ENCODE measurements at places on chromosomes 5 and 9.

- DNase-seq = no peak
These were observed 53.6 kb downstream of the PDCD1LG2 start for GRCh38 chr9:5563886-5564285.

- no peak for DNase-seq
These were observed 1.5 kb downstream of the IGFBPL1 start for GRCh38 chr9:38422555-38423260.

GRCh38 chr5:180323941-180324600 lies 29.1 kb downstream of the GFPT2 start:
- no peak for DNase-seq

DNA sequence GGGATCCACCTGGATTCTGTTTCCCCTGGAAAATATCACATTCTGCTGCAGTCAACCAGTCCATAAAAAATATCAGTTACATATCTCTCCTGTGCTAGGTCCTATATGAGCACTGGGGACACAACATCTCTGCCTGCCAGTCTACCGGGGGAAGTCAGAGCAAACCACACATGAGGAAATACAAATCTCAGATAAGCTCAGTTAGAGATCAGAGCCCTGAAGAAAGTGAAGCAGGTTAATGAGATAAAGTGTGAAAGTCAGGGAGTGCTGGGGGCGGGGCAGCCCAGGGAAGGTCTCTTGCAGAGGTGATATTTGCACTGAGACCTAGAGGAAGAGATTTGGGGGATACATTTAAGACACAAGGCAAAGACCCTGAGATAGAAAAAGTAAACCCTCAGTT lies 67.8 kb upstream of the SLC1A1 start:
- DNase-seq = no peak

DNA sequence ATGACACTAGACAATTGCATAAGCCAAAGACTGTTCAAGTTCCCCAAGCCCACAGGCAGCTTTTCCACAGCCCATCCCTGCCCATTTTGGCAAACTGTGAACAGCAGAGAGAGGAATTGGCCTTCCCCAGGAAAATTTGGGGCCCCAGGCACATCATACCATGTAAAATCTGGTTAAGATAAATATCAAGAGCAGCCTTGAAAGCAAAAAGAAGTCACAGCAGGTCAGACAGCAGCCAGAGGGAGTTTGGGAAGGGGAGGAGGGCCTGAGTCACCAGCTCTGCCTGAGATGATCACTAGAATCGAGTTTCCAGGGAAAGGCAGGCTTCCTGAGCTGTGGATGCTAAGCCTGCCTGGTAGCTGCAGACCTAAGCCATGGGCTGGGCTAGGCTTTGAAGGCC lies 179.2 kb downstream of the RFK start:
- no peak for DNase-seq

GRCh38 chr5:144487761-144488160 lies 317.1 kb downstream of the KCTD16 start:
- DNase-seq = no peak

DNA sequence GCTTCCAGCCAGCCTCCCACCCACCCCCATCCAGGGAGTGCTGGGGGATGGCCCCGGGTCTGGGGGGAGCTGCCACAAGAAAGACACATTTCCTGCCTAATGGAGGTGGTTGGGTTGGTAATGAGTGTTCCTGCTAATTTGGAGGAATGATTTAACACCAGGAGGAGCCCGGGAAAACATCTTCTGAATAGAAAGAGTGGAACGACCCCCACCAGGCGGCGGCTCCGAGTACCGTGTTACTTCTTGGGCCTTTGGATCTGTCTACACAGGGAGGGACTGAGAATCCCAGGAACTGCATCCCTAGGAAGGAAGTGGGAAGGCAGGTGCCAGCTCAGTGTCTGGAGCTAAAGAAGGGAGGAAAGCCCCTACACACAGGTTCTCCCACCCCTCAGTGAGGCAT lies 64.6 kb downstream of the TSPAN17 start:
- DNase-seq = no peak

DNA sequence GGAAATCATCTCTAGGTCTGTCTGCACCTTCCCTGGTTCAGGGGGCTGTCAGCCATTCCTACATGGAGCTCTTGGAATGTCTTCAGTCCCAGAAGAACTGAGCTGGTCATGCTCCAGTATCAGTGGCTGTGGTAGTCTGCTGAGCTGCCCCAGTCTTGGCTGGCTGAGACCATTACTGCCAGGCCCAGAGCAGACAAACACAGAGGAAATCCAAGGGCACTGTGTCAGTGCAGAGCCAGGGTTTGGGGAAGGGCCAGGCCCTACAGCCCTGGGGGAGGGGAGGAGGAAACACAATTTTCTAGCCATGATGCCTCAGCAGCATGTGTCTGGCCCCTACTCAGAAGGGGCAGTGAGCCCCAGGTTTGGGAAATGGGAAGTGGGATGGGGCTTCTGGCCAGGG lies 58.4 kb downstream of the ARHGEF37 start:
- DNase-seq = no peak

GRCh38 chr5:2183154-2184025 lies 300.7 kb upstream of the IRX4 start:
- no peak for DNase-seq

DNA sequence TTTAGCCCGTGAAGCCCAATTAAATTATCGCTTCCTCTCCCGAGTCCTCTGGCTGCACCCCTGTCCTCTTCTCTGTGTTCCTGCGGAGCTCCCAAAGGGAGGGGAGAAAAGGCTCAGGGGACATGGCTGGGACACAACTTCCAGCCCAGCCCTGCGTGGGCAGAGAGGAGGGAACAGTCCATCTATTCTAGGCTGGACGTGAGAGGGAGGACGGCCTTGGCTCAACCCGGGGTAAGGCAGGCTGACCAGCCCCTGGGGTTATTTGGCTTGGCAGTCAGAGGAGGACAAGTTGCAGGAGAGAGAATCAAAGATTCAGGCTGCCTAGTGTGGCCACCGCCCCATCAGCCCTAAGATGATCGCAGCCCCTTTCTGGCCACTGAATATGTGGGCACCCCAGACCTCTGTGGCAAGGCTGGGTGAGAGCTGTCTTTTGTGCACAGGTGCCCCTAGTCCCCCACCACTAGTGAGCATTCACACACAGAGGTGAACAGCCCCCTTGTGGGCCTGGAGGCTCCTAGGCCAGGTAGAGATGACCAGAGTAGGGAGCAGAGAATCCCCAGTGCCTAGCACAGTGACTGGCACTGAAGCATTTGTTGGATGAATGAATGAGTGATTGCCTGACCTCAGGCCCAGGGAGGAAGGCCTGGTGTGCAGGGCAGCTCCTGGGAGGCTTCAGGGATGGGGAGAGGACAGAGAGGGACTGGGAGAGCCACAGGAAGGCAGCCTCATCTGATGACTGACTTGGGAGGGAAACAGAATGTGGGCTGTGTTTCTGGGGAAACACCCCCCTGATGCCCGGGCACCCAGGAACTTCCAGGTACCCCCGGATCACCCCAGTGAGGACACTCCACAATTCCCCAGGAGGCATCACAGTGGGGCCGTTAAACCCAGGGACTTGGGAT lies 133.9 kb downstream of the C9orf50 start:
- peak; percentile 31 for DNase-seq

DNA sequence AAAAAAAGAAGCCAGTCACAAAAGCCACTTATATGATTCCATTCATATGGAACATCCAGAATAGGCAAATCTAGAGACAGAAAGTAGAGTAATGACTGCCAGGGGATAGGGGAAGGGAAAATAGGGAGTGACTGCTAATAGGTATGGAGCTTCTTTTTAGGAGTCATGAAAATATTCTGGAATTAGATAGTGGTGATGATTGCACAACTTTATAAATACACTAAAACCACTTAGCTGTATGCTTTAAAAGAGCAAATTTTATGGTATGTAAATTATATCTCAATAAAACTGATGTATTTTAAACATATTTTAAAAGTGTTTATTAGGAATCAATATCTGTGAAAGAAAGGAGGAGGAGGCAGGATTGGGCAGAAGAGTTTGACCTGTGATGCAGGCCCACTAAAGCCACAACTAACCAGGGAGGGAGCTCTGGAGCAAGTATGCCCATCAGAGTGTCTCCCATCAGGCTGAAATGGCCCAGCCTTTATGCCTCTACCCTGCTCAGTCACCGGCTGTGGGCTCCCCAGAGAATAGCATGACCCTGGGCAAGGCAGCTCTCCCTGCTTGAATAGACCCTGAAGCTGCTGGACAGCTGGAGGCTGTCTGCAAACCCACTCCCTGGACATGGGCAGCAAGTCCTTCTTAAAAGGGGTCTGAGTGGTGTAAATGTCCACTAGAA lies 96.0 kb upstream of the SLC44A1 start:
- no peak for DNase-seq

- no peak for DNase-seq
These were observed 28.3 kb upstream of the GOLPH3 start for GRCh38 chr5:32202394-32202793.

DNA sequence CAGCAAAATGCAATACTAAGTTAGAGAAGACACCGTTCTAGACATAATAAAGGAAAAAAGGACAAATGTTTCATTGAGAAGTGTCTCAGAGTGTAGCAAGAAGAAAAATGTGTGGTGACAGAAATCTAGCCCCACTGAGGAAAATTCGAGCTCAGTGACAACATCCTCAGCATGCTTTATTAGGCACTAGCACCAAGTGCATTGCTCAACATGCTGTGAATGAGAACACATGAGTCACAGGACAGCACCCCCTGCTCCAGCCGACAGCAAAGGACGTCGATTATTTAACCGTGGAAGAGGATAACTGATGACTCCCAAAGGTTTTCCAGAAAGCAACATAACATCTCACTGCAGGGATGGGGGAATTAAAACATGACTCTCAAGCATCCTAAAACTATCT lies 182.7 kb downstream of the GNAQ start:
- DNase-seq = no peak

- no peak for DNase-seq
These were observed 294.5 kb upstream of the TAS2R1 start for GRCh38 chr5:9924614-9925013.

DNA sequence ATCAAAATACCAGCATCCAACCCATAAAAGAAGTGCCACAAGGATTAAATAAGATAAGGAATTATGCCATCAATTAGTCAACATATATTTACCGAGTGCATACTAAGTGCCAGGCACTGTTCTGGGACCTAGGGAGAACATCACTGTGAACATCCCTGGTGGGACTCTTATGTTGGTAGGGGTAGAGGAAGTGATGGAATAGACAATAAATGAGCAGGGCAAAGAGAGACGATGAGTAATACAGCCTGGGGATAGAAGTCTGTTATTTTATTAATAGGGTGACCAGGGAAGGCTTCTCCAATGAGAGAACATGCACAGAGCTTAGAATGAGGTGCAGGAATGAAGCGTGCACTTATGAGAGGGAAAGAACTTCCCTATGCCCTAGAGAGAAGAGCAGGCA lies 47.4 kb upstream of the VLDLR start:
- DNase-seq = no peak

DNA sequence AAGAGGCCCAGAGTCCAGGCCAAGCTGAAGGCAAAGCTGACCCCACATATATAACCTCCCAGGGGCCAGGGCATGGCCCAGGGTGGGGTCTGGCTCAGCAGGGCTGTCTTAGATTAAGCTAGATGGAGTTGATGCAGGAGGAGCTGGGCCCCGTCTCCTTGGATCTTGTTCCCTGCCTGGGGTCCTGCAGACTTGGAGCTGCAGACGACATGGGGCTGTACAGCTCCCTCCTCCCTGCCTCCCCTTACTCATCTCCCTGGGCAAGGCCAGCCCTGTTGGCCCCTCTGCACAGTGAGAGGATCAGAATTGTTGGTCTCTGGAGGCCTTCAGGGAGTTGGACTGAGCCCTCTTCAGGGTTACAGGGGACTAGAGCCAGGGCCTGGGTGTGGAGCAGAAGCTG lies 134.9 kb downstream of the RGS3 start:
- DNase-seq = no peak

DNA sequence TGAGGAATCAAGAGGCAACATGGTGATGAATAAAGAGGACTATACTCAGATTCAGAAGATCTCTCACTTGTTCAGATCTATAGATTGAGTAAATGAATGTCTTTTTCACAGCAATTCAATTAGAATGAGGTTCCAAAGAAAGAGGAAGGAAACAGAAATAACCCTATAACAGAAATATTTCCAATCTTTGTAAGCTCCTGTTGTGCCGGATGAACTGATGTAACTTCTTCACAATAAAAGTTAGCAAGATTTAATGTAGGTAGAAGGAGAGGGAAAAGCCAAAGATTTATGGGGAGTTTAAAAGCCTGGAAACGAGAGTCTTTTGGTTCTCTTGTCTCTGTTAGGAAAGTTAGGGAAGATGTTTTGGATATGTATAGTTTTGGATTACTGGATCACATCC lies 92.1 kb downstream of the PBX3 start:
- DNase-seq = no peak

DNA sequence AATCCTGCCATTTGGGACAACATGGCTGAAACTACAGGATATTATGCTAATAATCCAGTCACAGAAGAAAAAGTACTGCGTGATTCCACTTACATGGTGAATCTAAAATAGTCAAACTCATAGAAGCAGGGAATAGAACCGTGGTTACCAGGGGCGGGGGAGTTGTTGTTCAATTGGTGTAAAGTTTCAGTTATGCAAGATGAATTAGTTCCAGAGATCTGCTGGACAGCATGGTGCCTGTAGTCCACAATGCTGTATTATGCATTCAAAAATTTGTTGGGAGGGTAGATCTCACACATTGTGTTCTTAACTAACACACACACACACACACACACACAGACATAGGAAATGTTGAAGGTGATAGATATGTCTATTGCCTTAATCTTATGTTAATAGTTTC lies 480.5 kb downstream of the DMRT2 start:
- DNase-seq = no peak

GRCh38 chr5:92206681-92207080 lies 823.6 kb upstream of the ARRDC3 start:
- DNase-seq = no peak

DNA sequence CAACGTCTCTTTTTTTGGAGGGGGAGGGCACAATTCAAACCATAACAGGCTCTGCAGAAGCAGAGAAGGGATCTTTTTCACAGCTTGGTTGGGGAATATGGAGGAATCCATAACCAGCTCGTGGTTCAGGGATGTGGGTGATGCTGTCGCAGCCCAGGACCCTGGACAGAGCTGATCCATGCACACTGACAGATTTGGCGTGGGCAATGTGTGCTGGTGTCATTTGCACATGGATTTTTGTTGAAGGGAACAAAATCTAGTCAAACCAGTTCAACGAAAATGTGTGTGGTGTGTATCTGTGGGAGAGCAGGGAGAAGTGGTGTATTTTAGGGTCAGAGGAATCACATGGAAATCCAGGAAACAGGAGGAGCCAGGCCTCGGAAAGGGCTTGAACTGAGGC lies 4.2 kb downstream of the DOCK2 start:
- DNase-seq = no peak

All from activated CD4-positive, alpha-beta T cell treated with anti-CD3 and anti-CD28 coated beads, Interleukin-2, amount 50 U/mL, for 48 hours (primary cell).